Left ventricle myocardium inferior (tissue), 1 donor: ENCODE measurements at places on chromosomes 2 and 18. TPM values are rescaled to one million over a fixed set of nuclear protein-coding genes. Genes with fewer than 3 reads are reported as not detected.

The TWIST2 gene
- 2.7 TPM for total RNA-seq

GRCh38 chr2:226873051-226873620 lies 37.3 kb downstream of the RHBDD1 start:
- DNase-seq: no peak

DNA sequence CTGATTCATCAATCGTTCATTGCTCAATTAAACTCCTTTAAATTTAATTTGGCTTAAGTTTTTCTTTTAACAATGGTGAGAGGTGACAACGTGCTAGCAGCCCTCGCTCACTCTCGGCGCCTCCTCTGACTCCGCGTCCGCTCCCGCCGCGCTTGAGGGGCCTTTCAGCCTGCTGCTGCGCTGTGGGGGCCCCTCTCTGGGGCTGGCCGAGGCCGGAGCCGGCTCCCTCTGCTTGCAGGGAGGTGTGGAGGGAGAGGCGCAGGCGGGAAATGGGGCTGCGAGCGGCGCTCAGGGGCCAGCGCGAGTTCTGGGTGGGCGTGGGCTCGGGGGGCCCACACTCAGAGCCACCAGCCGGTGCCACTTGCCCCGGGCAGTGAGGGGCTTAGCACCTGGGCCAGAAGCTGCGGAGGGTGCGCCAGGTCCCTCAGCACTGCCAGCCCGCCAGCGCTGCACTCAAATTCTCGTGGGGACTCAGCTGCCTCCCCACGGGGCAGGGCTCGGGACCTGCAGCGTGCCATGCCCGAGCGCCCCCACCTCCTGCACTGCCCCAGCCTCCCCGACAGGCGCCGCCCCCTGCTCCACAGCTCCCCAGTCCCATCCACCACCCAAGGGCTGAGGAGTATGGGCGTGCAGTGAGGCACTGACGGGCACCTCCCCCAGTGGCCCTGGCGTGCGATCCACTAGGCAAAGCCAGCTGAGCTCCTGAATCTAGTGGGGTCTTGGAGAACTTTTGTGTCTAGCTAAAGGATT lies 19.6 kb downstream of the ANKMY1 start:
- no peak for DNase-seq

GRCh38 chr2:179454443-179455171 lies 190.0 kb upstream of the SESTD1 start:
- no peak for DNase-seq

GRCh38 chr2:103815731-103816130 lies 1038.2 kb upstream of the POU3F3 start:
- no peak for DNase-seq

DNA sequence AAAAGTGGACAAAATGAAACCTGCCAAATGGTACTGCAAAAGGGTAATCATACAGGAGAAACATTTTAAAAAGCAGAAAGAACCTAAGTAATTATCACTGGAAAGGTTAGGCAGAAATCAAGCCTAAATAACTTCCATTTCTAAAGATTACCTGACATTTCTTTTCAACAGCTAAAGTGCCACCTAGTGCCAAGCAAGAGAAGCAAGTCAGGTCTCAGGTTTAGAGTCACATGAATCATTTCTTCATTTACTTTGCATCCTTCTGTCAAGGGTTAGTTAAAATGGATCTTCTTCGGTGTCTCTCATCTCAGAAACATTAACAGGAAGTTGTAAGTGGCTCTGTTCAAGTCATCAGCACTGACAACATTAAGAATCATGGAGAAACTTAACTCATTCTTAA lies 90.3 kb downstream of the AKAIN1 start:
- no peak for DNase-seq
